ENCODE measurements at places on chromosomes 3 and 15.

GRCh38 chr15:88401996-88402656 is 65.1 kb downstream of the MRPL46 start:
- DNase-seq = peak; percentile 37

DNA sequence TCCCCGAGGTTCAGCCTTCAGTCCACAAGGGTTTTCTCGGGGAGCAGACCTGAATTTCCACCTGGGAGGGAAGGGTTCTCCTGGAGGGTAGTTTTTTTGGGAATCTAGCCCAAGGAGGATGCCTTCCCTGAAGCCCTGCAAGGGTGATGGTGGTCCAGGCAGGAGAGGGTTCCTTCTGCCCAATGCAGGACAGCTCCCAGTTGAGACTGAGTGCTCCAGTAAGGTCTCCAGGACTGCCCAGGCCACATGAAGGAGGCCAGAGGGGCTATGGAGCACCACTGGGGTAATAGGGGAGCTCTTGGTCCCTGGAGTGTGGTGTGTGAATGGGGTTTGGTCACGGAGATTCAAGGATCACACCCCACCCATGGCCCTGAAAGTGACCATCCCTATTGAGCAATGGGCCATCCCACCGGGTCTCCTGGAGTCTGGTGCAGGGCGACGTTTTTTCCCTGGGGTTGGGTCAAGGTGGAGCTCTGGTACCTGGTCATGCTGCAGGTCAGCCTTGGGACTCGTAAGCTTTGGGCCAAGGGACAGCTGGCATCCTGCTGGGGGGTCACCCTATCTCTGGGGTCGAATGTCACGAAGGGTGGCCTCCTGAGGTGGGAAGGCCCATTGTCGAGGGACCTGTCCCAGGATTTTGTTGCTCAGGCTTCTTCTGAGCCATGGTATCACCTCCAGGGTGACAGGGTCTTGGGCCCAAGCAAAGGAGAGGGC is 196.5 kb downstream of the UBE3A start:
- DNase-seq = peak; percentile 3

GRCh38 chr15:74854453-74855022 is 11.6 kb upstream of the ULK3 start:
- DNase-seq = no peak

DNA sequence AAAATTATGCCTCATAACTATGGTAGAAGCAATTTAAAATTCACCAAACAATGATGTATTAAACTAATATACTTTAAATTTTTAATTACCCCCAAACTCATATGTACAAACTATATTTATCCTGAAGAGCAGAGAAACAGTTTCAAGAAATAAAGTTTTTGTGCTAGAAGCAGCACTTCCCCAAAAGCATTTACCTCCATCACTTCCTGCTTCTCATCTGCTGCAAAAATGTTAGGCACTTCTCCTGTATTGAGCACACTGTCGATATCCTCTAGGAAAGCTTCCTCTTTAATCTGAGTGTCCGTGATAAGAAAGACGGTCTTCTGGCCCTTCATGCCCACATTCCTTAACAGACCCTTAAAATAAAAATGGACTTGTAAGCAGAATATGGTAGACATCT is 101.5 kb upstream of the ASB14 start:
- DNase-seq = no peak

- DNase-seq = no peak
Observed at GRCh38 chr3:45575386-45575923, 19.1 kb upstream of the LIMD1 start.

DNA sequence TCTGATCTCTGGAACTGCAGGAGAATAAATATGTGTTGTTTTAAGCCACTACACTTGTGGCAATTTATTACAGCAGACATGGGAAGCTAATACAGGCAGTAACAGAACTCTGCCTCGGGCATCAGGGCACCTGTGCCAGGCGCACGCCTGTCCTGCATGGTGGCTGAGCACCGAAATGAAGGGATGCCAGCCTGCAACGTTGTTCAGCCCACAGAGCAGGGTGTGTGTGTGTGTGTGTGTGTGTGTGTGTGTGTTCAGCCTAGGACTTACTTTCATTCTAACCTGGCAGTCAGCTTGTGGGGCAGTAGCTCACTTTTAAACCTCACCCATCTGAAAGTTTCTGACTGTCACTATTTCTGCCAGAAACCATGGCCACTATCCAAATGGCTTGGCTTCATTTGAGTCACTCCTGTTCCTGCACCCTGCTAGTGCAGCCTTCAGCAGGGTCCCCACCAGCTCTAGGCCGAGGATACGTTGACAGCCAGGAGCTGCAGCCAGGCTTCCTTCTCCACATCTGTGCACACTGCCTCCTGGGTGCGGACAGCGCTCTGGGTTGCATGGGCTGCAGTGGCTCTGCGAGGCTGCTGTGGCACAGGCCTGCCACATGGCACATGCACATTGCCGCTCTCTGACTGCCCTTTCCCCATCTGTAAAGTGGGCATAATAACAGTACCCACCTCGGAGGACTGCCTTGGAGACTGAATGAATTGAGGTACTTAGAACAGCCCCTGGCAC is 4.5 kb downstream of the UROC1 start:
- DNase-seq = no peak

DNA sequence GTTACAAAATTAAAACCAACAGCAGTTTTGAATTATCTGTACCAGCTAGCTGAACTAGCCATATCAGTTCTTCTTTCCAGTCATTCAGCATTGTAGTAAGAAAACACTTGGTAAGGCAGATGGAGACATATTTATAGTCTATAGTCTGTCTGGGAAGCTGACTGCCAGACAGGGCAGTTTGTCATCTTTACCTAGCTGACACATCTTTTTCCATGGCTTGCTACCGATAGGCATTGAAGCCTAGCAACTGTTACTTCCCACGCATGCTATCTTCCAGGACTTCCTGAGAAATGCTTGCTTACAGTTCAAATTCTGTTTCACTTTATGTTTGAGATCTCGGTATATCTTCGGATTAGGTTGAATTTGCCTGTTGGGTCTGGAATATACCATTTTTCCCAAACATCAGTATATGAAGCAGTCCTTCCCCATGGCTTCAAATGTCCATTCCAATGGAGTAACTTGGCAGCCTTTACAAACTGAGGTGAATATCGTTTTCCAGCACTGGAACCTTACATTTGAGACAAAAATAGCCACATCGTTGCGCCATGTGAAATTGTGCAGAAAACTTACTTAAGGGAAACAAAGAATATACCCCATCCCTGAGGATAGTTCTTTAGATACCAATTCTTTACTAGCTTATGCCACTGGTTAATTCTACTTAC is 8.8 kb downstream of the GNL3 start:
- DNase-seq = no peak

DNA sequence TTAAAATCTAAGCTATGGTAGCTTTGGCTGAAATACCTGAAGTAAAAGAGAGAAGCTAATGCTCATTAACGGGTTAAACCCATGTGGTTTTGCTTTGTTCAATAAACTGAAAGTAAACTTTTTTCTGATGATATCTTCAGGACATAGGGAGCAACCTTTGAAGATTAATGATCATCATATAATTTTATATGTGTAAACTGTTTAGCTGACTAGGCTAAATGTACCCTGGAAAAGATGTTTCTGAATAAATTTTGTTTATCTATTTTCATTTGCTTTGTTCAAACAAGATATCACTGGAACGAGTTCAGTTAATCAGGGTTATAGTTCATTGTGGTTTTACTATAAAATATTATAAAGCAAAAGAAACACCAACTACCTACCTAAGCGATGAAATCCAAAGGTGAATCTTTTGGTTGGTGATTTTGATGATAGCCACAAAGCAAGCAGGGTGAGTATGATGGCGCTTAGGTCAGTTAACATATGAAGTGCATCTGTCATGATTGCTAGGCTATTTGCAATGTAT is 11.7 kb downstream of the SLC30A4 start:
- DNase-seq = no peak

- DNase-seq = no peak
Observed at GRCh38 chr3:171229173-171229572, 202.7 kb upstream of the SLC2A2 start.

DNA sequence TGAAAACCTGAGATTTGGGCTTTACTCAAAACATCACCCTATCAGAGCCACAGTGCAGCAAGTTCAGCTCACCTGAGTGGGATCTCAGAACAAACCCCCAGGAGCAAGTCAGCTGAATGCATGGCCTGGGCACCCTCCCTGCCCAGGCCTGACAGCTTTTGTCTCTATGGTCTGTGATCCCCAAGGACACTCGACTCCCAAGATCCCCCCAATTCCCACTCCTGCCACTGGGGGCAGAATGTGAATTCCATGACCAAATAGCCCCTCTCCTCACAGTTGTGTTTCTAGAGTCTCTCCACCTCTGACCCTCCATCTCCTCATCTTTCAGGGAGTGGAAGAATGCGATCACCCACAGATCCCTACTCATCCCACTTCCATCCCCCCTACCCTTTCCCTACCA is 58.9 kb downstream of the ZNF445 start:
- DNase-seq = no peak

GRCh38 chr15:49864251-49864650 is 243.4 kb downstream of the DTWD1 start:
- no peak for DNase-seq

GRCh38 chr15:91857772-91858171 is 4.3 kb downstream of the SLCO3A1 start:
- DNase-seq = peak; percentile 33

DNA sequence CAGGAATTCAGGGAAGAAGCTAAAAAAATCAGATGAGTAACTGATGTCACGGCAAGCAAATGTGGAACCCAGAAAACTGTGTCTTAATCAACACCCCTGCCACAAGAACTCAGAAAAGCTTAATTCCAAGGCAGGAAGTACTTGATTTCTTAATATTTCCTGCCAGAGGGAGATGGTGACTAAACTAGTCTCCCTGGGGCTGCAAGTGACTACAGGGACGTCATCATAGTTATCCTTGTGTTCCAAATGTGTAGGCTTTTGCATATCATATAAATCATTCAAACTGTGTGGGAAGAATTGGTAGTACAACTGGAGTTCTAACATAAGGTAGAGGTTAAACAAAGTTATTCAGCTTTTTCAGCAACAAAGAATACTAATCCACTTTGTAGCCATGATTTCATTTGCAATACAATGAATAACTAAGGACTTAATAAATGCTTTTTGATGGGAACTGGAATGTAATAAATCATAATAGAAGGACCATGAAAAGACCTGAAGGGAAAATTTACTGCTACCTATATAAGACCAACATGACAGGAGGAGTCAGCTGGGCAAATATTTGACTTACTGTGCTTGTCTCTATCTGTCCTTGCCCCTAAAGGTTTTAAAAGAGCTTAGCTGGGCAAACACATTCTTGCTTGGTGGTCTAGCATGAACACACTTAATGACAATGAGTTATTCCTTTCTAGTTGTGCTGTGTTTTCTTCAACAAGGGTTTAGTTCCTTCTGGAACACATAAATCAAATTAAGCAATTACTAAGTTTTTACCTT is 76.0 kb upstream of the NECTIN3 start:
- DNase-seq = no peak

DNA sequence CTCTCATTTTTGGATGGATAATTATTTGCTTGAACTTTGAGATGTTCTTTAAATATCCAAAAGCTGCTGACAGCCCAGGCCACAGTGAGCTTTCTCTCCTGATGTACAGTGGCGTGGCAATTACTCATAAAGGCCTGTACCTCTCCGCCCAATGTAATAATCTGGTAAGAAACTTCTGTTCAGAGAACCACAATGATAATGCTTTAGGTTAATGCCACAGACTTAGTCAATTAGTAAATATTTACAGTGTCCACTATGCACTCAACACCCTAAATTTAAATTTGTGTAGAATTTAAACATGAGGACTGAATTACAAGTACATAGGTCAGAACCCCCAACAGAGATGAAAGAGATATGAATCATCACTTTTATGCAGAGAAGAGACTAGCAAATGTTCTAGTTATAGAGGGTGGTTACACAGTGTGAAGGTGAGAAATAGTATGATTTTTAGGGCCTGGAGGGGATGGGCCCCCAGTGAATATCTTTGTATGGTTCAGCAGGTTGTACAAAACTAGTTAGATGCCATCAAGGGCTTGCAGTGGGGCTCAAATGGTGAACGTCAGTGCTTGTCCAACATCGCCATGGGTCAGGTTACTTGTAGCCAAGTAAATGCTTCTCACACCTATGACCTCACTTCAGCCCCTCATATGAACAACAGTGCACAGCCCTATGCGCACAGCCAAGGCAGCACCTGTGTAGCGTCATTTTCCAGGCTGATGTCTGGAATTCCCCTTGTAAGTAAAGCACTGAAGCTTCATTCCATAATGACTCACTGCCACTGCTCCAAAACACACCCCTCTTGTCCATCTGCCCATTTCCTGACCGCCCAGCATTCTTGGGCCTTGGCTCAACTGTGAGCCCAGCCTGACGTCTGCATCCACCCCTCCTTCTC is 13.3 kb downstream of the ABHD2 start:
- no peak for DNase-seq

DNA sequence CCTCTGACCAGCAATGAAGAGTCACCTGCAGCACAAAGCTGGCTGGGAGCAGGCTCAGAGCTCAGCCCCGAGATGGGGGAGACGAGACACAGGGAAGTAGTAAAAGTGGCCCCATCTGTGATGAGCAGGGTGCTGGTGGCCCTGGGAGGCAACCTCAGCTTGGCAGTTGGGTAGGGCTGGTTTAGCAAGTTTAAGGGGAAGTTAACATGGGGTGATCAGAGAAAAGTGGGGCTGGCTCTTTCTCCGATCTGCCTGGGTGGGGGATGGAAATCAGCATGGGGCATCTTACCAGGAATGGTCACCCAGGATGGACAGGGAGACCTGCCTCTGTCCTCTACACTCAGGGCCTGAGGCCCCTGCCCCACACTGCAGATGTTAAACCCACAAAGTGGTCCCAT is 29.9 kb upstream of the SFMBT1 start:
- DNase-seq = no peak

DNA sequence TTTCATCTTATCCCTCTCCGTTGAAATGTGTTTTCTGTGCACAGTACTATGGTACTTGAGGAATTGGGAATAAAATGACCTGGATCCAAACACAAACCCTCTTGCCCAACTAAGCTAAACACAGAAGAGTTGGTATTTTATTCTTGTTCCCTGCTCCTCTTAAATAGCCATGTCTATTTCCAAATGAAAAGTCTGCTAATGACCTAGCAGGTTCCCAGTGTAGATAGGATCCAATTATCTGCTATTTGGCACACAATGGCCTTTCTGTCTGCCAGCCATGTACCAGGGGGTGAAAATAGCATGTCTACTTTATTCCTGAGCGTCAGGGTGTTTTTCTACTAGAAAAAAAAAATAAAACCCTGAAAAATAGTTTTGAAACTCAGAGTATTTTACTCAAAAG is 657.0 kb upstream of the NAALADL2 start:
- DNase-seq = no peak

- DNase-seq = no peak
Observed at GRCh38 chr15:63133786-63134185, 12.1 kb downstream of the LACTB start.

DNA sequence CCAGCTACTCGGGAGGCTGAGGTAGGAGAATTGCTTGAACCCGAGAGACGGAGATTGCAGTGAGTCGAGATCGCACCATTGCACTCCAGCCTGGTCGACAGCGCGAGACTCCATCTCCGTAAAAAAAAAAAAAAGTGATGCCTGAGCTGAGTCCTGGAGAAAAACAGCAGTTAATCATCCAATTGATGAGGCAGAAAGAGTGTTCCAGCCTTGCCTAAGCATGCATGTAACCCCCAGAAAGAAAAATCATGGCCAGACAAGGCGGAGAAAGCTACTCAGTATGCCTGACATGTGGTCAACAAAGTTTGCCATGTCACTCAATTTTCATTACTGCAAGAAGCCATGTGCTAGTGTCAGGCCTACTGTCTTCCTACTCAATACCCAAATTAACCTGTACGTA is 593.1 kb upstream of the MDFIC2 start:
- DNase-seq = no peak

GRCh38 chr3:137866933-137867332 is 102.8 kb downstream of the SOX14 start:
- DNase-seq = no peak

All from stimulated activated CD8-positive, alpha-beta memory T cell treated with anti-CD3 and anti-CD28 coated beads, Interleukin-4, amount 100 ng/mL, for 48 hours (primary cell).